ENCODE measurements at places on chromosomes 4 and X.

- no peak for DNase-seq
Observed at GRCh38 chrX:107171369-107172102, 34.7 kb downstream of the NUP62CL start.

- no peak for DNase-seq
Observed at GRCh38 chrX:132594999-132595398, 106.2 kb upstream of the MBNL3 start.

- DNase-seq, result no peak
Observed at GRCh38 chrX:118208481-118208880, 91.9 kb upstream of the KLHL13 start.

DNA sequence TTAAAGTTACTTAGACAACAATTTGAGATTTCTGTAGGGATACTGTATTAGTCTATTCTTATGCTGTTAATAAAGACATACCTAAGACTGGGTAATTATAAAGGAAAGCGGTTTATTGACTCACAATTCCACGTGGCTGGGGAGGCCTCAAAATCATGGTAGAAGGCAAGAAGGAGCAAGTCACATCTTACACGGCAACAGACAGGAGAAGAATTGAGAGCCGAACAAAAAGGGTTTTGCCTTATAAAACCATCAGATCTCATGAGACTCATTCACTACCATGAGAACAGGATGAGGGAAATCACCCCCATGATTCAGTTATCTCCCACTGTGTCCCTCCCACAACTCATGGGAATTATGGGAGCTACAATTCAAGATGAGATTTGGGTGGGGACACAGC, 11.0 kb downstream of the PTTG2 start:
- DNase-seq, result no peak

DNA sequence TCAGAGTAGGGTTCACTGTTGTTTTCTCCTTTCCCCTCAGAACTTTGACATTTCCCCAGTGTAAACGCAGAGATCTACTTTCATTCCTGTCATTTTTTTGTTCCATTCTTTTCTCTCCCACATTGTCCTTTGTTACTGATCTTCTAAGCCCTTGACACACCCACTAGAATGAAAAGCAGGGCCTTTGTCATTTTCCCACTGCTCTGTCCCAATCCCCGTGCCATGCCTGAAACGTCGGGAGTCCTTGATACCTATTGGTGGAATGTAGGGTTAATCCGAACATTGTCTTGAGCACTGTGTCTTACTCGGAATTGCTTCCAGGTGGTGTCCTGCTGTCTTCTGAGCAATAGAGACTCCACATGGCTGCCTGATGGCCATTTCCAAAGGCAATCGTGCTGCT, 887.1 kb upstream of the FRG1 start:
- no peak for DNase-seq

DNA sequence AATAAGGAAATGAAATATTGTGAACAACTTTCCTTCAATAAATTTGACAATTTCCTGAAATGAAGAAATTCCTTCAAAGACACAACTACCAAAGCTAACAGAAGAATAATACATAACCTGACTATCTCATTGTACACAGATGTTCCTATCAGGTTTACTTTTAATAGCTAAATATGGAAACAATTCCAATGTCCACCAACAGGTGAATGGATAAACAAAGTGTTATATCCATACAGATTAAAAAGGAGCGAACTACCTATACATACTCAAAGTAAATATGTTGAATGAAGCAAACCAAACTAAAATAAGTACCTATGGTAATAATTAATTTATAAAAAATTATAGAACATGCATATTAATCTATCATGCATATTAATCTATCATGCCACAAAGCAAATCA, 554.9 kb downstream of the PPP4R3C start:
- no peak for DNase-seq

GRCh38 chr4:13544606-13545393, 492 bp upstream of the NKX3-2 start:
- peak; percentile 69 for DNase-seq

GRCh38 chr4:170853422-170854021, 763.8 kb upstream of the AADAT start:
- peak; percentile 57 for DNase-seq

DNA sequence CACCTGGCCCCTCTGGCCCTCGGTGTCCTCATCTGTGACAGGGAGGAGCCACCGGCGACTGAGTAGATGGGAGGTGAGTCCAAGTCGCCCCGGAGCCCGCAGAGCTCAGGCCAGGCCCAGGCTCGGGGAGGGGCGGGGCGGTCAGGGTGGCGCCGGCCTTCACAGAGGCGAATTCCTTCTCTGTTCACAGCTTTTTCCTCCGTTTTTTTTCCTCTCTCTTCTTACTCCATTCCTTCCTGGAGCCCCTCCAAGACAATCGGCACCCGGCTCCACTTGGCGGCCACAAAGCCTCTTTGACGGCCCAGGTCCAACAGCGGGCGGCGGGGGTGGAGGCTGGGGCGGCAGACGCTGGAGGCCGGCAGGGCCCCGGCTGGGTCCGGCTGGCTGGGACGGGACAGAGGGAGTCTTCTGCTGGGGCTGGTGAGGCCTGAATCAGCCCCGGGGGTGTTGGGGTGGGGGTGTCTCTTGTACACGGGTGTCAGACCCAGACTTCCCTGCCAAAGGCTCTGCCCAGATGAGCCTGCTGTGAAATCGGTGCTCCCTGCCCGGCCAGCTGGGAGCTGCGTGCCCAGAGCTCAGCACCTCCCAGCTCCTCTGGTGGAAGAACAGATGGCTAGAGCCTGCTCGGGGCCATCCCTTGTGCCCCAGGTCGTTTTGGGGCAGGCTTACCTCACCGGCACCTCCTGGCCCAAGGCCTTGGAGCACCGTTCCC, 22.6 kb downstream of the FGFRL1 start:
- peak; percentile 52 for DNase-seq

GRCh38 chr4:186472948-186473347, 82.4 kb downstream of the MTNR1A start:
- peak; percentile 19 for DNase-seq

GRCh38 chr4:8916906-8917305, 45.3 kb upstream of the HMX1 start:
- no peak for DNase-seq
